ENCODE measurements at places on chromosomes 7 and 10. TPM values are rescaled to one million over a fixed set of nuclear protein-coding genes. Genes with fewer than 3 reads are reported as not detected.

The STEAP1B gene
- total RNA-seq: 1.7 TPM

The FGL2 gene
- not detected for total RNA-seq

The BAMBI gene
- 165 TPM for total RNA-seq

The CCL24 gene
- total RNA-seq: not detected

The SERPINE1 gene
- total RNA-seq: 0.09 TPM
